Activated naive CD4-positive, alpha-beta T cell treated with anti-CD3 and anti-CD28 coated beads, Interleukin-2, amount 50 U/mL, for 72 hours (primary cell): ENCODE measurements at places on chromosomes 7 and 10.

DNA sequence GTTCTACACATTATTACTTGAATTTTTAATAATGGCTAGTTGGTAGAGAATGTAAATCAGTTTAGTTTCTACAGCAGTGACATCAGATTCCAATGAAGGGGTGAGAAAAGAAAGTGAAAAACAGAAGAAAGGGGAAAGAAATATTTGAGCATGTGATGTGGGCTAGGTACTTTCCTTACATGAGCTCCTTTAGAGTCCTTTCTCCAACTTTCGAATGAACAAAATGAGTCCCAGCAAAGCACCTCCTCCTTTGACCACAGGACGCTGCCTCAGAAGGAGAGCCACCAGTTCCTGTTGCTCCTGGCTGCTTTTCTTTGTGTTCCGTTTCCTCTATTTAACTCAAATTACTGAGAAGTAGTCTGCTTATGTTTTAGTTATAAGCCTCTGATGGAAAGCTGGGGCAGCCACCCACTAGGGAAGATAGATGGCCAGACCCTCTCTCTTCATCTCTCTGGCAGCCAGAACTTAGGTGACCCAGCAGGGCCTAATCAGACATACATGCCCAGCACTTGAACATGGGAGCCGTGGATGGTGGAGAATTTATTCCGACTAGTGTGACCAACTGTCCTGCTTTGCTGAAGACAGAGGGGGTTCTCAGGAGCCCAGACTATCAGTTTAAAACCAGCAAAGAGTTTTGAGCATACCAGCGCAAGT, 82.4 kb upstream of the NME8 start:
- no peak for DNase-seq

GRCh38 chr10:92690211-92690914, 608 bp downstream of the HHEX start:
- peak; percentile 62 for DNase-seq

GRCh38 chr7:34019301-34019790, 114.0 kb downstream of the BMPER start:
- no peak for DNase-seq

DNA sequence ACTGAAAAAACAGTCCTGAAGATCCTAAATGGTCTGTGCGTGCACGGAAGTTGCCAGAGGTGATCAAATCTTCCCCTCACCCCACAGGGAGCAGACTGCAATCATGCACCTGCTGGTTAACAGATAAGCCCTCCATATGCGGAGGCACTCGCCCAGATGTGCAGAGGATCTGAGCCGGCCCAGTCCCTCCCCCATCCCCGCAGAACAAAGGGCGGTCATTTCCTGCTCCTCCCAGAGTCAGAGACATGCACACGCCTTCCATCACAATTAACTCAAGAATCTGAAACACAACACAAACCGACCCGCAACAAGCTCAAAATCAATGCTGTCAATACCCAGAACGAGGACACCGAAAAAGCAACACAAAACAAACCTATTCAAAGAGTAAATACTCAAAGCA, 24.2 kb downstream of the CRTAC1 start:
- DNase-seq, result no peak

- DNase-seq, result no peak
Measured at GRCh38 chr10:31051703-31052102, 20.0 kb upstream of the ZNF438 start.

DNA sequence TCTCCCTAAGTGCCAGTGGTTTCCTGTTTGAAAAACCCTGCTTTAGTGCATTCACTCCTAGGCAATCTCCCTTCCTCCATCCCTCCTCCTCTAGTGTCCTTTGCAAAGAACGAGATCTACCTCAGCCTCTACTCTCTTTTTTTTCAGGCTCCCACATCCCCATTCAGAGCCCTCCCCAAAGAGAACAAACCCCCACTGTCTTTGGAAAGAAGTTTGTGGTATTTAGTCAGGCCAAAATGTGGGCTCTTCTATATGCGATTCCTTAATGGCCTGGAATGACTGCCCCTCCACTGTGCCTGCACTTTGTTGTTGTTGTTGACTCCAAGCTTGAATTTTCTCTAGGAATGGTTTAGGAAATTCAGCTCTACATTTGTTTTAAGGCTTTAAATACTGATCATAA, 36.3 kb downstream of the PALS2 start:
- DNase-seq, result no peak

GRCh38 chr10:69426376-69426727, 9.6 kb upstream of the TACR2 start:
- no peak for DNase-seq

GRCh38 chr7:17407229-17407628, 108.8 kb downstream of the AHR start:
- no peak for DNase-seq

- DNase-seq, result no peak
Measured at GRCh38 chr7:51927738-51928137, 611.1 kb upstream of the COBL start.
